Endothelial cell (in vitro differentiated cells): ENCODE measurements at places on chromosomes 11 and 22. TPM values are rescaled to one million over a fixed set of nuclear protein-coding genes. Genes with fewer than 3 reads are reported as not detected.

DNA sequence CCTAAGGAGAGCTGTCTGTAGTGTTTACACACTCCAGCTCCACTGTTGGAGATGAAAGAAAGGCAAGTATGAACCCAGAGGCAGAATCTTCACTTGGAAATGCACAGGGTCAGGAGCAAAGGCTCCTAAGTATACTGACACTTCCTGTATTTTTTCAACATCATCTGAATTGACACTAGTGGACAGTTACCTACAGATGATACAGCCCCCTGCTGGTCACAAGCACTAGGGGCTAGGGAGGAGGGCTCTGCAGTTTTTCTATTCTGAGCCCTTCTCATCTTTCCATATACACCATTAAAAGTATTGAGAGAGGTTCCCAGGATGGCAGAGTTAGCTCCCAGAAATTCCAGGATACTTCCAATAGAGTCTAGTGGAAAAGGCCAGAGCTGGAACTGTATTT lies 290.3 kb upstream of the API5 start:
- no peaks in the 10 kb centered on the region for H3K36me3 ChIP-seq
- H3K4me3 ChIP-seq: no peak overlapping the region
- DNase-seq: peak; percentile 15
- no peak overlapping the region for H3K27ac ChIP-seq
- no peaks in the 10 kb centered on the region for H3K4me1 ChIP-seq

DNA sequence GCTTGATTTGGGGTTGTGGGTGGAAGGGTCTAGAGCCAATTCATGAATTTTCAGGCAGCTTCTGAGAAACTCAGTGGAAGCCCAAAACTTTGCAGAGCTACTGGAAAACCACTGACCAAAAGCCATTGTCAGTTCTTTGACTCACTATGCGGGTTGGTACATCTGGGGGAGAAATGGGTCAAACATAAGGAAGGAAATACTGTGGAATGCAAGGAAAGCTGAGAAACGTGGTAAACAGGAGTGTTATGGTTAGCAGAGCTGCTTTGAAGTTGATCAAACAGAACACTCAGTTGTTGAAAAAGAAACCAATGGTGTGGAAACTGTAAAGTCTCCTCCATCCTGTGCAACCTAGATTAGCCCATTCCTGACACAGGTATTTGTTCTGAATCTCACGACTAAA lies 6.3 kb upstream of the ABTB2 start:
- no peak for DNase-seq
- no peak overlapping the region for H3K4me3 ChIP-seq
- H3K27me3 ChIP-seq: no peaks in the 10 kb centered on the region
- peaks cover 34% of the 10 kb centered on the region for H3K4me1 ChIP-seq
- peaks cover 3% of the 10 kb centered on the region for H3K36me3 ChIP-seq

DNA sequence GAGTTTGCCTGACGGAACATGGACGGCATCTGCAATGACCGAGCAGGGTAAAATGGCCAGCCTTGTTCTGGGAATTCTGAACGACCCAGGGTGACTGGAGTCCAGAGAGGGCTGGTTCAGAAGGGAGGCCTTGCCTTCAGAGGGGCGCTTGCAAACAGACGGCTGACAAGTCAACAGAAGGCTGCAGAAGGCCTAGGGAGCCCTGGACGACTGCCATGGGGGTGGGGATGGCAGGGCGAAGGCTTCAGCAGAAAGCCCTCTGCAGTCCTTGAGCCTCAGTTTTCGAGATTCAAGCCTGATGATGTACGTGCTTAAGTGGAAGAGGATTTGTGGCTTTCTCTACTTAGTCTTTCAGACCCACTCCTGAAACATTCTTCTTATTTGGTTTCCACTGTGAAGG lies 117.1 kb upstream of the TBCEL start:
- H3K4me1 ChIP-seq: peaks cover 23% of the 10 kb centered on the region
- H3K27ac ChIP-seq: no peak overlapping the region
- H3K36me3 ChIP-seq: peaks cover 4% of the 10 kb centered on the region
- H3K27me3 ChIP-seq: peaks cover 1% of the 10 kb centered on the region

DNA sequence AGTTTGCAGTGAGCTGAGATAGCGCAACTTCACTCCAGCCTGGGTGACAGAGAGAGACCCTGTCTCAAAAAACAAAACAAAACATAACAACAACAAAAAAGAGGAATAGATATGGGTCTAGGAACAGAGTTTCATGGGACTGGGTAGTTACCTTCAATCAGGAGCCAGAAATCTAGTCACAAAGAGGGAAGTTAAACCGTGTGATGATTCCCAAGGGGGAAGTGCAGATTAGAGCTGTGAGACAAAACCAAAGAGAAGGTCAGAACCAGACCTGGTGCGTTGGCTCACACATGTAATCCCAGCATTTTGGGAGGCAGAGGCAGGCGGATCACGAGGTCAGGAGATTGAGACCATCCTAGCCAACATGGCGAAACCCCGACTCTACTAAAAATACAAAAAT lies 42.1 kb upstream of the LARGE1 start:
- no peak overlapping the region for H3K4me3 ChIP-seq
- peaks cover 3% of the 10 kb centered on the region for H3K36me3 ChIP-seq
- DNase-seq: no peak
- no peak overlapping the region for H3K27ac ChIP-seq
- H3K4me1 ChIP-seq: no peaks in the 10 kb centered on the region

- no peaks in the 10 kb centered on the region for H3K4me1 ChIP-seq
- no peaks in the 10 kb centered on the region for H3K27me3 ChIP-seq
- no peak overlapping the region for H3K4me3 ChIP-seq
- no peak for DNase-seq
- H3K27ac ChIP-seq: no peak overlapping the region
These were observed 53.9 kb upstream of the RCE1 start for GRCh38 chr11:66789097-66789890.

DNA sequence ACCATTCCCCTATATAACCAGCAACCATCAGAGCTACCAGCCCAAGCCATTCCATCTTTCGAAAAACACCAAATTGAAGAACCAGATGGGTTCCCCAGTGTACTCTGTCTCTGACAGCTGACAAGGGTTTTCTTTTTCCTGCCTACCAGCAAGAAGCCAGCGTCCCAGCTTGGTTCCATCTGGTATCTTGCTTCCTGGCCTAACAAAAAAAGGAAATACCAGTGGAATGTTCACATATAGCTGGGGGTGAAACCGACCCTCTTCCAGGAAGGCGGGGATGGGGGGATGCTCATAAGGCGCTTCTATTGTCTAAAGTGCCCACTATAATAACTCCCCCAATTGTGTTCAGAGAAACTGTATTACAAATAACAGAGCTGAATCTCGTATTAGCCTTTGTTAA lies 172.3 kb downstream of the LDLRAD3 start:
- peaks cover 55% of the 10 kb centered on the region for H3K4me1 ChIP-seq
- peak; percentile 41 for DNase-seq
- peaks cover 2% of the 10 kb centered on the region for H3K27me3 ChIP-seq
- peak overlapping the region; percentile 92 for H3K27ac ChIP-seq
- H3K4me3 ChIP-seq: no peak overlapping the region

DNA sequence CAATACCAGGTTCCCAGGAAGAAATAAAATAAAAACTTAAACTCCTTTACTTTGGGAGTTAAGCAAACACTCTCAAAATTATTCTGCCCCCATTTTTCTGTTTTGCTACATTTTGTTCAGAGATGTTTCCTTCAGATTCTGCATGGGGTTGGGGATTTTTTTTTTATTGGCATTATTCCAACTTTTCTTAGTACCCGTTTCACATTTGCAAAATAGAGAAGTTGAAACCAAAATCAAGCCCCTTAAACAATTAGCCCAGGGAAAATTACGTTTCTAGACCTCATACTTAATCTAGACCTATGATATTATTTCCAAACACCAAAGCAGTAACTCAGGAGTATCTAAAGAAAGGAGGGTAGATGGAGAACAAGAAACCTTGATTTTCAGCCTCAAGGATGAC lies 20.6 kb upstream of the MS4A7 start:
- peaks cover 4% of the 10 kb centered on the region for H3K36me3 ChIP-seq
- DNase-seq: no peak
- no peak overlapping the region for H3K27ac ChIP-seq
- no peak overlapping the region for H3K4me3 ChIP-seq
- no peaks in the 10 kb centered on the region for H3K4me1 ChIP-seq

GRCh38 chr22:50139843-50140415 lies 30.6 kb upstream of the PANX2 start:
- peaks cover 2% of the 10 kb centered on the region for H3K4me1 ChIP-seq
- H3K36me3 ChIP-seq: no peaks in the 10 kb centered on the region
- H3K4me3 ChIP-seq: no peak overlapping the region
- no peak for DNase-seq
- H3K27me3 ChIP-seq: peaks cover 1% of the 10 kb centered on the region

DNA sequence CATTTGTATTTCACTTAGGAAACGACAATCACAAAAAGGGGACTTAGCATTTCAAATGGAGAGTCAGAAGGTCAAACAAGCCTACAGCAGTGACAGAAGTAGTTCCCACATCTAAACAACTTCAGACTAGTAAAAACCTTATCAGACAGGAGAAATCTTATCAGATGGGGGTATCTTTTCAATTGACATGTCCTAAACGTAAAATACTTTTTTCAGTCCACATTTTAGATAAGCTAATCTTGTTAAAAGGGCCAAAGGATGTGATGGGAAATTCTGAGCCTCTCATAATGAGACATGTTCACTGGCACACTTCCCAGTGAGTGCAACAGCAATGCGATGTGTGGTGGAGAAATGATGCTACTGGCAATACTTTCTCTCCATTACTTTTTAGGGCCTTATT lies 2.4 kb downstream of the MAPK1 start:
- H3K27me3 ChIP-seq: peaks cover 11% of the 10 kb centered on the region
- peaks cover 42% of the 10 kb centered on the region for H3K4me1 ChIP-seq
- DNase-seq: no peak
- H3K4me3 ChIP-seq: peak overlapping the region; percentile 63
- no peaks in the 10 kb centered on the region for H3K36me3 ChIP-seq
- no peak overlapping the region for H3K27ac ChIP-seq

GRCh38 chr11:74909812-74910211 lies 39.1 kb downstream of the XRRA1 start:
- DNase-seq: no peak
- no peak overlapping the region for H3K4me3 ChIP-seq
- peaks cover 9% of the 10 kb centered on the region for H3K4me1 ChIP-seq
- H3K36me3 ChIP-seq: peaks cover 29% of the 10 kb centered on the region

DNA sequence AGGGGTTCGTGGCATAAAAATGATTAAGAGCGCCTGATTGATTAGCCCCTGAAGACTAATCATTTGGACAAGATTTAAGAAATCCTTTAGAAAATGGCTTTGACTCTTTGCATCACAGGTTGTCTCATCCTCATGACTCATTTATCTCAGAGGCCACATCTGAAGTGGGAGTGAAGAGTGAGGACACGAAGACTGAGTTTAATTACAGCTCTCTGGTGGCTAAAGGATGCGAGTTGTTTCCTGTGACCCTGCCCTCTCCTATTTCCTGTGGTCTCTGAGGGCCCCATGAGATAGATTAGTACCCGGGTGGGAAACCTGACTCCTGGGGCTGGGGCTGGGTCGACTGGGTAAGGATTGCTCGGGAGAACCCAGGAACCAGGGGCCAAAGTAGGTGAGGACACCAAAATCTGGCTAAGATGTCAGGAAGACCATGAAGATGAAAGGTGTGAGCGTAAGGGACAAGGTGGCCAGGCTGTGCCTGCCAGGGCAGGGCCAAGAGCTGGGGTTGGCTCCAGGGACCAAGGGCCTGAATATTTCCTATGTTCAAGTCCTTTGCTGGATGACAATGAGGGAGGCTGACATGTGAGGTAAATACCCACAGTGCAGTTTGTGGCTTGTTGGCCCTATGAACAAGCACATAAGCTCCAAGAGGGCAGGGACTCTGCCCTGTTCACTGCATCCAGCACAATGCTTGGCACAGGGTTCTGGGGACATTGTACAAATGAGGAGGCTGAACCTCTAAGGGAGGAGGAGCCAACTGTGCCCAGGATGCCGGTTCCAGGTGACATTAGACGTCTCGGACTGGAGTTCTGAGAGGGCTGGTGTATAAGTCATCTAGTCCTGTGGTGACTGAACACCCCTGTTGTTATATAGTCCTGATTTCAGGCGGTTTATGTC lies 3.6 kb downstream of the OTOG start:
- H3K27ac ChIP-seq: no peak overlapping the region
- peaks cover 18% of the 10 kb centered on the region for H3K4me1 ChIP-seq
- no peak for DNase-seq
- H3K36me3 ChIP-seq: no peaks in the 10 kb centered on the region

DNA sequence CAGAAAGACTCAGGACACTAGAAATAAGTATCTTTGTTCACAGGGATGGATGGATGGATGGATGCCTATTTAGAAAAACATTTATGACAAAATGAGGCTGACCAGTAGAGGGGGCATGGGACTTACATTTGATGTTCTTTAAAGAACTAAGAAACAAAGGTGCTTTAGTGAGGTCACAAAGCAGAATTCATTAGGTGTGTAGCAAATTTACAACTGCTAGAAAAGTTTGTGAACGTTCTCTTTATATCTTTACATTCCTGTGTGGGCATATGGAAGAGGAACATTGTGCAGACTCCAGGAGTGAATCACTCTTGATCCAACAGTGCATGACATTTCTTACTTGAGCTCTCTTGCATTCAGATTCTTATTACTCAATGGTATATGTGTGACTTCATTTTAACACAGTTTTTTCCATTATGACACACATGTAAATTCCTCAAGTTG lies 15.8 kb upstream of the SIK2 start:
- H3K4me1 ChIP-seq: peaks cover 24% of the 10 kb centered on the region
- no peak overlapping the region for H3K4me3 ChIP-seq
- peak; percentile 37 for DNase-seq
- H3K27me3 ChIP-seq: no peaks in the 10 kb centered on the region

DNA sequence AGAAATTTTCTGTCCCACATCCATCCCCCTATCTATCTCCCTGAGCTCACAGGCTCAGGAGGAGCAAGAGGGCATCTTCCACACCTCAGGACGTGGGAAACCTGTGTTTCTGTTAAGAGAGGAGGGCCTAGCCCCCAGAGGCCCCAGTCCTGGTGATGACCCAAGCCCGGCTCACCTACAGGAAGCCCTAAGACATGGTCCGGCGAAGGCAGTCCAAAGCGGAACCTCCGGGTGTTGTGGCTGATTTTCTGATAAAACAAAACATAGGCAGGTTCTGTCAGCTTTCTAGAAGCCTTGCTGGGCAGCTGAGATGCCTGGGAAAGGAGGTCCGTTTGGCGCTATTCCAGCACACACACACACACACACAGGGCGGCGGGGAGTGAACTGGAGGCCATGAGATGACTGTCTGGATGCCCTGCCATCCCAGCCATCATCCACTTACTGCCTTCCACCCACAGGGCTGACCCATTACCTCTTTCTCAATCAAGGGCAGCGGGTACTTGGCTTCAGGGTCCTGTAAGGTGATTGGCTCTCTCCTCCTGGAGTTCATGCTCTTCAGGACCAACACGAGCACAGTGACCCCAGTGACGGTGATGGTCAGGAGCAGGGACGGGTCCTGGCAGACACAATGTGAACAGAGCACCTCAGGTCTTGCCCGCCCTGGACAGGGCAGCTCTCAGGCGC lies 882 bp downstream of the CYB5R2 start:
- peak overlapping the region; percentile 6 for H3K27ac ChIP-seq
- peaks cover 8% of the 10 kb centered on the region for H3K27me3 ChIP-seq
- DNase-seq: no peak
- H3K36me3 ChIP-seq: no peaks in the 10 kb centered on the region

The BMAL1 gene
- 7.7 TPM for total RNA-seq

The PKDREJ gene
- not detected for total RNA-seq

The HBD gene
- total RNA-seq: not detected

The TSPO gene
- 38.9 TPM for total RNA-seq

The PLAAT5 gene
- 3.8 TPM for total RNA-seq

The SCN2B gene
- not detected for total RNA-seq

The BDNF gene
- total RNA-seq: 0.10 TPM

The OR52N4 gene
- total RNA-seq: not detected

The AMBRA1 gene
- 36.9 TPM for total RNA-seq

The FOLR2 gene
- total RNA-seq: not detected

The UBE2L6 gene
- 56.2 TPM for total RNA-seq
